ENCODE measurements at places on chromosomes 7 and 10.

GRCh38 chr10:28676326-28676967 lies 874 bp upstream of the BAMBI start:
- DNase-seq = peak; percentile 14

GRCh38 chr7:3162289-3162688 lies 118.6 kb upstream of the CARD11 start:
- DNase-seq = no peak

GRCh38 chr10:91766676-91767075 lies 31.6 kb upstream of the TNKS2 start:
- no peak for DNase-seq

GRCh38 chr7:7920481-7920880 lies 48.1 kb upstream of the GLCCI1 start:
- DNase-seq = no peak

- no peak for DNase-seq
Observed at GRCh38 chr10:132973903-132974241, 31.5 kb upstream of the CFAP46 start.

DNA sequence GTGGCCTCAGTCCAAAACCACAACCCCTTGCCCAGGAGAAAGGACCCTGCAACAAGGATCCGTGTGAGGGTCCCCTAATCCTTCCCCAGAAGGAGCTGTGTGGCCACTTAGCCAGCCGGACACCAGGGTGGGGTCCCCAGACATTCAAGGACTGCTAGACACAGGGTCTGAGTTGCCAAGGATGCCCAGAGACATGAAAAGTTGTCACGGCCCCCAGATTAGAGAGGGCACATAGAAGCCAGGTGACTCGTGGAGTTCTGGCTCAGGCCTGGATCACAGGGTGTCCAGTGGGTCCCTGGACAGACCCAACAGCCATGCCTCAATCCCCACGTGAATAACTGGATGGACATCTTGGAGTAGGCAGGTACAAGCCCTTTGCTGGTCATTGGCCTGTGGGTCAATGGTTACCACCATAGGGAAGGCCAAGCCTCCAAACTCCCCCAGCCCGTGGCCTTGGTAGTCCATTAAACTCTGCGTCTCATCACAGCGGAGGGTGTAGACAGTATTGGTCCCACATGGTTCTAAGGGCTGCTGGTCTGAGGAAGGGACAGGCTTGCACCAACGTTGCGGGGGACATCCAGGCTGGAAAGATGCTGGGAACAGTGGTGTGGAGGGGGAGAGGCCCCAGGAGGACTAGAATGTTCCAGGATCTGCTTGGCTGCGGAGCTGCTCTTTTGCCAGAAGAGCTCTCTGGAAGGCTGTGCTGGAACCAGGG lies 205.9 kb upstream of the PPP2R2D start:
- no peak for DNase-seq

DNA sequence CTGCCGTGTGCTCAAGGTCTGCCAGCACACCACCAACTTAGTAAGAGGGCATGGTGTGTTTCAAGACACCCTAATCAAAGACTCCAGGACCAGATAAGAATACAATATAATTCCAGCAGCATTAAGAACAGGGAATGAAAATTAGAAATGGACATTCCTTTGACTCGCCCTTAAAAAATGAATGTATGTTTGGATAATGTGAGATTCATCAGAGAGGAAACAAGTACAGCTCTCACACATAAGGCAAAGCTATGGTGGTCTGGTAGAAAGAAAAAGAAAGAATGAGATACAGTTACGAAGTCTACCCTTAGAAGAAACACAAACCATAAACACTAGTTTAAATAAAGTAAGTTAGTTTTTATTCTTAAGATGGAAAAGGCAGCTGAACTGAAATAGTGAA lies 174.8 kb upstream of the ANK3 start:
- no peak for DNase-seq

DNA sequence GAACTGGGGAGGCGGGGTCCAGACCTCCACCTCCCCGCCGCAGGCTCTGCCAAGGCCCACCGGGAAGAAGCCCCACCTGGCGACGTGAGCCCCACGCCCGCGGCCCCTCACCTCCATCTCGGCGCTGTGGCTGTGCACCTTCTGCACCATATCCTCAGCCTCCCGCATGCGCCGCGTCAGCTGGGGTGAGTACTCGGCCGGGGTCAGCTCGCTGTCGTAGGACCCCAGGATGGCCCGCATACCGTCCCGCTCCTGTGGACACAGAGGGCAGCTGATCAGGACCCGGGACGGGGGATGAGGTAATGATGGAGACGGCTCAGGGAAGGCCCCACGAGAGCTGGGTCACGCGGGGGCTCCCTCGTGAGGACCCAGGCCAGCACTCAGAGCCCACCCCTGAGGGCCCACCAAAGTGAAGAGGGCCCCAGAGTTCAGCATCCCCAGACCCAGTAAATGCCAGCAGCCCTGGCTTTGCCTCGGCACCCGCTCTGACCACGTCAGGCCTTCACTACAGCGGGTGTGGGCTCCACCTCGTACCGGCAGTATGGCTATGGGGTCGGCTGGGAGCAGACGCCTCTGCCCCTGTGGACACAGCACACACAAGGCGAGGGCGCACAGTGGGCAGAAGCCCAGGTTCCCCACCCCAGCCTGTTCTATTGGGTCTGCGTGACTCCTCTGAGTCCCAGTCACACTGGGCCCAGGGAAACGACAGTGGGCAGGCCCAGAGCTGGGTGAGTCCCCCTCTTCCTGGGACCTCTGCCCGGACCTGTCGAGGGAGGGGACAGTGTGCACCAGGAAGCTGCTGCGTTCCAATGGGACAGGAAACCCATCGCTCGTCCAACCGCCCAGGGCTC lies 218.1 kb downstream of the MAD1L1 start:
- DNase-seq = no peak

- DNase-seq = no peak
Observed at GRCh38 chr10:43082087-43082486, 5.2 kb downstream of the RET start.

GRCh38 chr7:116591202-116592040 lies 66.6 kb downstream of the CAV1 start:
- DNase-seq = no peak

- no peak for DNase-seq
Observed at GRCh38 chr10:125538947-125539731, 143.8 kb downstream of the TEX36 start.

GRCh38 chr10:101305320-101306241 lies 48.4 kb upstream of the BTRC start:
- no peak for DNase-seq

GRCh38 chr10:85642082-85642420 lies 724.5 kb downstream of the GRID1 start:
- DNase-seq = no peak

All from stimulated activated CD4-positive, alpha-beta T cell treated with anti-CD3 and anti-CD28 coated beads, Interleukin-12 subunit alpha, Interleukin-12 subunit beta, amount 100 ng/mL, for 24 hours (primary cell).